ENCODE measurements at places on chromosomes 7 and 10.
A peak's percentile ranks its signal among the peaks of the same experiment; 100 is the strongest.

DNA sequence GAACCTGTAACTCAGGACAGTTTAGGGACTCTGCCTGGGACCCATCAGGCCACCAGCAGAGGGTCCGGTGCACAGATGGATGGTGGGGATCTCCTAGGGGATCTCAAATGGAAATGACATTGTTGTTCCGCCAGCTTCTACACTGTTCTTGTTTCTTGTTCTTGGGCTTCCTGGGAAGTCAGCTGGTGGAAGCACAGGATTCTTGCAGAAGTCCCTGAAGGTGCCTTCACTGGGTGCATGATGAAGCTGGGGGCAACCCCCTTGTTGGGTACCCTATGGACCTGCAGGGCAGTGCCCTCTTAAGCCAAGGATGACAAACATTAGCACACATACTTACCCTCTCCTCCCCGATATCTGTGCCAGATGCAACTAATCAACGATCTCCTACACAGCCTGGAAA is 18.6 kb downstream of the SFTPD start:
- no peak for DNase-seq

- no peak for DNase-seq
These were observed 268.1 kb downstream of the CAMK1D start for GRCh38 chr10:12617191-12618175.

DNA sequence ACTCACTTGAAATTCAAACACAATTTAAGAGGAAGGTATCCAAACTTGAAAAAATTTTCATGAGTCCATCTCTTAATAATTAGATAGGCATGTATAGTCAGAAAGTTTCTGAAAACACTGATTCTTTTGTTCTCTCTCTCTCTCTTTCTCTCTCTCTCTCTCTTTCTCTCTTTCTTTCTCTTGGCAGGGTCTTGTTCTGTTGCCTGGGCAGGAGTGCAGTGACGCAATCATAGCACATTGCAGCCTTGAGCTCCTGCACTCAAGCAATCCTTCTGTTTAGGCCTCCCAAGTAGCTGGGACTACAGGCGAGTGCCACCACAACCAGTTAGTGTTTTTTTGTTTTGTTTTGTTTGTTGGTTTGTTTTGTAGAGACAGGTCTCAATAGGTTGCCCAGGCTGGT is 59.3 kb downstream of the PRTFDC1 start:
- DNase-seq, result no peak

- no peak for DNase-seq
These were observed 55.4 kb upstream of the TARP start for GRCh38 chr7:38328814-38329213.

- DNase-seq, result no peak
These were observed 77.5 kb upstream of the FAM171A1 start for GRCh38 chr10:15448598-15448997.

GRCh38 chr7:73442903-73443500 is 9.4 kb downstream of the FZD9 start:
- DNase-seq, result no peak

DNA sequence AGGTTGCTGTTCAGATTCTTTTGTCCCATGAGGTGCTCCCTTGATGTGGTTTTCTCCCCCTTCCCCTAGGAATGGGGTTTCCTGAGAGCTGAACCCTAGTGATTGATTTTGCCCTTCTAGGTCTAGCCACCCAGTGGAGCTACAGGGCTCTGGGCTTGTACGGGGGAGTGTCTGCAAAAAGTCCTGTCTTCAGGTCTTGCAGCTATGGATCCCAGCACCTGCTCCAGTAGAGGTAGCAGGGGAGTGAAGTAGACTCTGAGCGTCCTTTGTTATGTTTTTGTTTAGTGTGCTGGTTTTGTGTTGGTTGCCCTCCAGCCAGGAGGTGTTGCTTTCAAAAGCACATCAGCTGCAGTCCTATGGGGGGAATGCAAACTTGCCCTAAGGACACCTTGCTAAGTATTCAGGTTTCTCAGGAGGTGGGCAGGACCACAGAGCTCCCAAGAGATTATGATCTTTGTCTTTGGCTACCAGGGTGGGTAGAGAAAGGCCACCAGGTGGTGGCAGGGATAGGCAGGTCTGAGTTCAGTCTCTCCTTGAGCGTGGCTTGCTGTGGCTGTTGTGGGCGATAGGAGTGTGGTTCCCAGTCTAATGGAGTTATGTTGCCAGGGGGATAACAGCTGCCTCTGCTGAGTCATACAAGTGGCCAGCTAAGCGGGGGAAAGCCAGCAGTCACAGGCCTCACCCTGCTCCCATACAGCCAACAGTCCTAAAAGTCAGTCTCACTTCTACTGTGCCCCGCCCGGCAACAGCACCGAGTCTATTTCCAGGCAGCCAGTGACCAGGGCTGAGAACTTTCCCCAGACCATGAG is 92.4 kb upstream of the JCAD start:
- DNase-seq, result no peak

- DNase-seq, result no peak
These were observed 23.5 kb downstream of the TRPV5 start for GRCh38 chr7:142910031-142910433.

DNA sequence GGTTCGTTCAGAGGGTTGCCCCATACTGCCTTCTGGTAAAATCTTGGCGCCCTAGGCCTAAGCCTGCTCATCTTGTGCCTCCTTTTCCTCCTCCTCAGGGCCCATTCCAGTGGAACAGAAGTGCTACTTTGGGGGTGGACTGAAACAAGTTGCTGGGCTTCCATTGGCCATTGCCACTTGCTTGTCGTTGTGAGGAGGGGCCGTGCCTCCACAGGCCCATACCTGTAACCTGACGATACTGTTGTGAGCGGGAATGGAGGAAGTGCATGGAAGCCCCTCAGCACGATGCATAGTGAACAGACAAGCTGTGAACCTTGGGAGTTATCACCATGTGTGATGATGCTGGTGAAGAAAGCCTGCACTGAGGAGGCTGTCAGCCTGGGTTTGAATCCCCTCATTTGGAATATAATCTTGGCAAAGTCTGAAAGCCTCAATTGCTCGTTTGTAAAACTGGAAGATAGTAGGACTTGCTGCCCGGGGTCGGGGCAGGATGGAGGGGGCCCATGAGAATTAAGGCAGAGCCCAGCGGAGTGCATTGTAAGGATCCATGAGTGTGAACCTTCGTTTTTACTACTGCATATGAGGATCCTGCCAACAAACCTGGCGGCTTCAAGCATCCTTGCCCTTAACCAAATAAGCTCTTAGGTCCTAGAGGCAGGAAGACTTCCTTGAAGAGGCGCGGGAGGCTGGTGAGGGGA is 671 bp upstream of the PAPSS2 start:
- DNase-seq, result no peak

- DNase-seq, result no peak
These were observed 12.2 kb downstream of the ATP6V0E2 start for GRCh38 chr7:149886018-149886415.

DNA sequence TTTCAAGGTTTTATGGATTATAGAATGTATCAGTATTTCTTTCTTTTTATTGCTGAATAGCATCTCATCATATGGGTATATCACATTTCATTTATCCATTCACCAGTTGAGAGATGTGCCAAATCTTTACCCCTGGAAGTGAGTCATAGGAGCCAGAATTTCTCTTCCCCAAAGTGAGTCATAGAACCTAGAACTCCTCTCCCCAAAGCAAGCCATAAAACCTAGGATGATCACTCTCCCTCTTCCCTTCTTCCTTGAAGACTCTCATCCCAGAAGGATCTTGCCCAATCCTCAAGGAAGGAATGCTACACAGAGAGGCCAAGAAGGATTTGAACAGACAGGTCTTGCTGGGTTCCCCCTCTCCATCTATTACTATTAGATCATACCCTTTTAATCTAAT is 199.9 kb downstream of the EVX1 start:
- DNase-seq, result no peak

DNA sequence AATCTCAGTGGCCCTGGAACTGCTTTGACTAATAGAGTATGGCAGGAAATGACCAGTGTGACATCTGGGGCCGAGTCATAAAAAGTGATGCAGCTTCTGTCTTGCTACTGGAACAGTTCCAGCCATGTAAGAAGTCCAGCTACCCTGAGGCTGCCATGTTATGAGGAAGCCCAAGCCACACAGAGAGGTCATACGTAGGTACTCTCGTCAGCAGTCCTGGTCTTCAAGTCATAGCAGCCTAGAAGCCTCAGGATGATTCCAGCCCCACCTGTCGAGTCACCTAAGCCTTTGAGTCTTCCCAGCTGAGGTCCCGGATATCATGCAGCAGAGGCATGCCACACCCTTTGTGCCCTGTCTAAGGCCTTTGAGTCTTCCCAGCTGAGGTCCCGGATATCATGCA is 92.1 kb downstream of the PPP1R3C start:
- DNase-seq, result no peak

GRCh38 chr7:66859794-66860645 is 61.0 kb upstream of the TMEM248 start:
- DNase-seq, result peak; percentile 21

GRCh38 chr10:326350-326749 is 191.1 kb downstream of the ZMYND11 start:
- no peak for DNase-seq

- DNase-seq, result no peak
These were observed 55.7 kb upstream of the GATA3 start for GRCh38 chr10:7998831-7999230.

DNA sequence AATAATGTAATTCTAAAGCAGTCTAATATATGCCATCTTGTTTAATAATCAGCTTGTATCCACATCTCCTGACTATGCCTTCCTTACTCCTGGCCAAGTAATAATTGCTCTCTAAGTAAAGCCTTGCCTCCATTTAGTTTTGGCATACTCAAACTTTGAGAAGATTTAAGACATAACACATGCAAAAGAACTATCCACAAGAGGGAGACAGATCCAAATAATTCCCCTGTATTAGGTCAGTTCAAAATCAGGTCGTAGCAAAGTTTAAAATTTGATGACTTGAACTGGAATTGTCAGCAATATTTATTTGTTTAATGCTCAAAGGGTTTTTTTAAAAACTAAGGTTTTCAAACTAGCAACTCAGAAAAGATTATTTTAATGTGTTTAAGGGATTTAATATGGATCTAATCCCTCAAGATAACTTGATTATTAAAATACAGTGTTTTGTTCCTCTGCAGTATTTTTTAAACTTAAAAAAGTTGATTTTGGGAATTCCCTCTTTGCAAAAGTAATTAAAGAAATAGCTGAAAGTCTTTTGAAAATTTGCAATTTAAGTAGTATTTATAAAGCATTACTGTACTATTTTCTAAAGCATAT is 95.3 kb downstream of the HDAC9 start:
- DNase-seq, result no peak

DNA sequence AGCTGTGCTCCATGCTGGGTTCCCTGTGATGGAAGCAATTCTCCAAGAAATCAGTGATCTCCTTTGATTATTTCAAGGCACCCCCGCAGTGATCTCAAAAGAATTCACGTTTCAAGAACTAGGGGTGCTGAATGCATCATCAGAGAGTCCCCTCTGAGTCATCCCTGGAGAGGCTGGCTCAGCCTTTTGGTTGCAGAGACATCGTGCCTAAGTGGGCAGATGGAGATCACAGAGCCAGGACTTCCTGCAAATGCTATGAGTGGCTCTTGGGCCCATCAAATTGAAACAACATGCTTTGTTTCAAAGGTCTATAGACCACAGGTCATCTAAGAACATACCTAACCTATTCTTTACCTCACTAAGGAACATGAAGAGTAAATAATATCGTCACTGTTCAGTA is 41.5 kb upstream of the PLEKHA1 start:
- DNase-seq, result no peak

All from activated CD4-positive, alpha-beta T cell treated with anti-CD3 and anti-CD28 coated beads for 4 hours (primary cell).